Astrocyte of the cerebellum (primary cell): ENCODE measurements at places on chromosomes 7 and 10.

- no peak for DNase-seq
Observed at GRCh38 chr7:53350241-53350640, 314.8 kb downstream of the POM121L12 start.

- no peak for DNase-seq
Observed at GRCh38 chr10:33099748-33100147, 141.7 kb upstream of the ITGB1 start.

DNA sequence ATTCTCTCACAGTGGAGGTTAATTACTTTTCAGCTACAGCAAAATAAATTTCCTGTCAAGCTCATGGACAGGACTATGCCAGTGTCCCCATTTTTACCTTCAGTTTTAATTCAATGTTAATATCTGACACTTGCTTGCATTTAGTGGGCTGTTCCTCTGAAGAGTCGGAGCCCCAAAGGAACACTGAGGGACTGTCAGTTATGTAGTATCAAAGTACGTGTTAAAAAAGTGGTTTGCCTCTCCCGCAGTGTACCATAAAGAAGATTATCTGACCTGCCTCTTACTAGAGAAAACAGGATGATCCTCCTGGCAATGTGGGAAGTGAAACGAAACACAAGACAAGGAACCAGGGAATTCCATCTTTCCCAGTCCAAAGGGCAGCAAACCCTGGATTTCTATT lies 1010.9 kb upstream of the PHF14 start:
- no peak for DNase-seq

- no peak for DNase-seq
Observed at GRCh38 chr7:141220263-141220880, 146.5 kb downstream of the TMEM178B start.

GRCh38 chr7:90772410-90772809 lies 176.3 kb downstream of the CDK14 start:
- DNase-seq, result no peak

DNA sequence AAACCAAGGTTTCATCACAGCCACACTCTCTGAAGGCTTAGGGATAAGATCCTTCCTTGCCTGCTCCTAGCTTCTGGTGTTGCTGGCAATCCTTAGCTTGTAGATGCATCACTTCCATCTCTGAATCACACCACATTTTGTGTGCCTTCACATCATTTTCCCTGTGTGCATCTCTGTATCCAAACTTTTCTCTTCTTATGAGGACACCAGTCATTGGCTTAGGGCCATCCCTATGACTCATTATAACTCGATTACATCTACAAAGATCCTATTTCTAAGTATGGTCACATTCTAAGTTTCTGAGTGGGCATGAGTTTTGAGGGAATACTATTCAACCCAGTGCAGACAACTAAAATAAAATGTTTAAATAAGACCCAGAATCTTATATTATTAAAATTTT lies 121.7 kb downstream of the C7orf25 start:
- peak; percentile 1 for DNase-seq

GRCh38 chr10:29860166-29860565 lies 199.2 kb downstream of the JCAD start:
- no peak for DNase-seq

GRCh38 chr10:48681740-48682139 lies 2.9 kb upstream of the WDFY4 start:
- no peak for DNase-seq

DNA sequence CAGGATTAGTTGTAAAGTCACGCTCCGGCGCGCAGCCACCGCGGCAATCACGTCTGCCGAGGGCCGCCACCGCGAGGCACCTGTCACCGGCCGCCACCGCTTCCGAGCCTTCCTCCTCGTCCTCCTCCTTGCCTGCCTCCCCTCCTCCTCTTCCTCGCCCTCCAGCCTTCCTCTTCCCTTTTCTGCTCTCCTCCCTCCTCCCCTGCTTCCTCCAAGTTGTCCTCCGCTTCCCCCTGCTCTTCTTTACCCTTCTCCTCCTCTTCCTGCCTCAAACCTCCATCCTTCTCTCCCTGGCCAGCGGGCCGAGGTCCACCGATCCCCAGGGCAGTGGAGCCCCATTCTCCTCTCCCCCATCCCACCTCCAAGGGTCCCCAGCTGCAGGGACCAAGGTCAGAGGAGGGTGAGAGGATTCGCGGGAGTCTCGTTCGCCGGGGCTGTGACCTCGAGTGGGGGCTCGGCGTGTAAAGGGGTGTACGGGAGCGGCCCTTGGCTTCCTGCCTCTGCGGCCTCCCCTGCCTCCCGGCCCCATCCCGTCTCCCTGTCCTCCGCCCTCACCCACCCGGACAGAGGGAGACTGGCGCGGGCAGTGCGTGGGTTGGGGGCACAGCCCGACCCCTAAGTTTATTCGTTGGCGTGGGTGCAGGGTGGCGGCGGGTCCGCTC lies 89.5 kb upstream of the PAX2 start:
- DNase-seq, result no peak

DNA sequence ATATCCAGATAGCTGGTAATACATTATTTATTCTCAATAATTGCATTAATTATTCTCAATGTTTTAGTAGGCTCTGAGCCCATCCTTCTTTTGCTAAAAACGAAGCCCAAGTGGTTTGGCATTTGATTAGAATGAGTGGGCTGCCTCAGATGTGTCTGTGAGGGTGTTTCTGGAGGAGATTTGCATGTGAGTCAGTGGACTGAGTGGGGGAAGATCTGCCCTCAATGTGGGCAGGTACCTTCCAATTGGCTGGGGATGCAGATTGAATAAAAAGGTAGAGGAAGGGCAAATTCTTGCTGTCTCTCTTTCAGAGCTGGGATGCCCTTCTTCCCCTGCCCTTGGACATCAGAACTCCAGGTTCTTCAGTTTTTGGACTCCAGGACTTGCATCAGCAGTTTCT lies 290.6 kb upstream of the SMIM30 start:
- no peak for DNase-seq

DNA sequence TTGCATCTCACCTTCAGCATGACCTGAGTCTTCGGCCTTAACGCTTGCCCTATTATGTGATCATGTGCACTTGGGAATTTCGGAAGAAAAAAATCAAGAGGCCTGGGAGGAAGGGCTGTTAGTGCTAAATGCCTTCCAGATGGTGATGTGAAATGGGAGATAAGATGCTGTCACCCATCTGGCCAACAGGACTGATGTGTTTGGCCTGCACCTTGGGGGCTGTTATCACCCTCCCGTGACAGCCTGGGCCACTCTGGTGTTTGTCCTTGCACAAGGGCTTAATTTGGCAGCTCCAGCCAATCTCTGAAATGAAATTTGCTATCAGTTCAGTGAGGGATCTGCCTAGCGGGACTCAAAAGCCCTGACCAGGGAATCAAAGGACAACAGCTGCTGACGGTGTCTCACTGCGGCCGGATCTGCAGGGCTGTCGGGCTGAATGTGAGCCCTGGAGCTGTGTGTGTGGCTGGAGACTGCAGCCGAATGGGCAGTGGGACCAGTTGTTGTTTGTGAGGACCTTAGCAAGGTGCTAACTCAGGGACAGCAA lies 131.4 kb upstream of the BTBD16 start:
- DNase-seq, result no peak

- DNase-seq, result no peak
Observed at GRCh38 chr7:45909561-45909960, 11.5 kb downstream of the IGFBP3 start.

DNA sequence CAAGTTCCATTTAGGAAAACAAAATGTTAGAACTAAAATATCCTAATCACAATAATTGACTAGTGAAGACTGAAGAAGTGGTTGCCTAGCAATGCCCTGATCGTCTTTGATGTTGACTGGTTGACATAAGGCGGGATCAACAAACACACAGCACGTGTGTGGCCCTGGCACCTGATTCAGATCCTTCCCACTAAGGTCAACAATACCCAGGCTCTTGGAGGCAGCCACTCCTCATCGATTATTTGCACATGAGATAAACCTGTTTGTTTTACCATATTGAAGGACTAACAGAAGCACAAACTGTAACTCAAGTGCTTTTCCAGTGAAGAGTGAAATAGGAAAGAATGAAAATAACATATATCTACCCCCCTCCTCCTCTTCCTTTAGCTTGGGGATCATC lies 15.6 kb downstream of the FANK1 start:
- no peak for DNase-seq

DNA sequence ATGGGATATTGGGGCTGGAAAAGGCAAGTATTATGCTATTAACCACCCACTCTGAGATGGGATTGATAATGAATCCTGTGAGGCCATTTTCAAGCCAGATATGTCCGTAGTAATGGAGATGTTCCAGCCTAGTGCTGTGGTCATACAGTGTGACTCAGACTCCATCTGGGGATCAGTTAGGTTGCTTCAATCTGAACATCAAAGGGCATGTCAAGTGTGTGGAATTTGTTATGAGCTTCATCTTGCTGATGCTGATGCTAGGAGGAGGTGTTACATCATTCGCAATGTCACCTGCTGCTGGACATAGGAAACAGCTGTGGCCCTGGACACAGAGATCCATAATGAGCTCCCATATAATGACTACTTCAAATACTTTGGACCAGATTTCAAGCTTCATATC lies 144.7 kb downstream of the PLCE1 start:
- DNase-seq, result no peak

GRCh38 chr7:153193144-153193595 lies 433.6 kb downstream of the ACTR3B start:
- DNase-seq, result no peak

DNA sequence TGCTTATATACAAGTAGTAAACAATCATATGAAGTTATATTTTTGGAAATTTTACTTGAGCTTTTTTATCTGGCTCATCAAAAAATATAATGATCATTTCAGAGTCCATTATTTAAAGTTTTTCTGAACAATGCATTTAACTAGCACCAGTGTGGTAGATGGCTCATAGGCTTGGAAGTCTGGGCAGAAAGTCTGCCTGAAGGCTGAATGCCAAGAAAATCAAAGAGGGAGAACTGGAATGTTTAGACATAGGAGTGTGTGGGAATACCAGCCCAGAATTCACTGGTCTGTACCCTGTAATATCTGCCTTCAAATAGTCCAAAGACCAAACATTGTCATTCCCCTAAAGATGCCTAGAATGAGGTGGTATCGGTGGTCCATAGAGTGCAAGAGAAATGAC lies 40.3 kb upstream of the ANK3 start:
- peak; percentile 86 for DNase-seq

- DNase-seq, result peak; percentile 92
Observed at GRCh38 chr7:117827862-117828261, 45.4 kb downstream of the CTTNBP2 start.

GRCh38 chr10:77101341-77101740 lies 536.3 kb downstream of the KCNMA1 start:
- no peak for DNase-seq

DNA sequence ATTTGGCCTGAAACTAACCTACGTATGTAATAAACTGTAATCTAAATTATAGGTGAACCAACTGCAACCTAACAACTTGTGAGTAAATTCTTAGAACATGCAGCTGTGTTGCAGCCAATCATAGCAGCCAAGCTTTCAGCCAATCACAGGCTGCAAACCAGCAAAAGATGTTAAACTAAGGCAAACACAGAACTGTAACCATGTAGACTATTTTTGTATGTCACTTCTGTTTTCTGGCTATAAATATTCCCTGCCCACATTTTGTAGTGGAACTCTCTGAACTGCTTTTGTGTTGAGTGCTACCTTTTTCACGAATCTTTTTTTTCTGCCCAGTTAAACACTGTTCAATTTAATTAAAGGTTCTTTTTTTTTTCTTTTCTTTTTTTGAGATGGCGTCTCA lies 28.2 kb upstream of the ZPBP start:
- DNase-seq, result no peak

DNA sequence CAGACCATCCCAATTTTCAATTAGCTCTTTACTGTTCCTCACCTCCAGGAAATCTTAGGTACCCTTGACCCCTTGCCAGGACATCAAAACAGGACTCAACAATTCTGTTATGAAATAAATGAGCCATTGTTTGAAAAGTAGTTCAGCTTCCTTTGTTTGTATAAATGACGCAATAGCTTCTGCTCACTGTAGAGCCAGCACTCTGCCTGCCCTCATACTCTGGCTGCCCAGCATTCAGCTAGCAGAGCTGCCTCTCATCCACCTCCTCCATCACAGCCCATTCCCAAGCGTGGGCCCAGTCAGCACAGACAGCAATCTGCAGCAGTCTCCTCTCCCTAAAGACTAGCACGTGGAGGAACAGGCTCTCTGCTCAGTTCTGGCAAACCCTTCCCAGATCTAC lies 478.6 kb downstream of the GRID1 start:
- no peak for DNase-seq

GRCh38 chr10:49369216-49370162 lies 26.4 kb downstream of the DRGX start:
- DNase-seq, result peak; percentile 85

DNA sequence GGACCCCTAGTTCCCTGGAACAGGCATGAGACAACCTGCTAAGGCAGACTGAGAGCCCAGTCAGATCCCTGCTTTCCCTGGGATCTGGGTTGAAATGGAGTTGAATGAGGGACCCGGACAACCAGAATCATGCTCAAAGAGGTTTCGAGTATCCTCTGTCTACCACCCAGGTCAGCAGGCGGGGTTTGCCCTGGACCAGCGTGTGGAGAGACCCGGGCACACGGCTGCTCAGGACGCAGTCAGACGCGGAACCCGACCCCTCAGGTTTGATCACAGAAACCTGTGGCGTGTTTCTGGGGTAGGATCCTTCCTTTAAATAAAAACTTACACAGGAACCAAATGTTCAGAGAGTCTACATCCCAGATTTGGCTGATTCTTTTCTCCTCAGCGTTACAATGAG lies 330.6 kb downstream of the PTPRN2 start:
- DNase-seq, result no peak

DNA sequence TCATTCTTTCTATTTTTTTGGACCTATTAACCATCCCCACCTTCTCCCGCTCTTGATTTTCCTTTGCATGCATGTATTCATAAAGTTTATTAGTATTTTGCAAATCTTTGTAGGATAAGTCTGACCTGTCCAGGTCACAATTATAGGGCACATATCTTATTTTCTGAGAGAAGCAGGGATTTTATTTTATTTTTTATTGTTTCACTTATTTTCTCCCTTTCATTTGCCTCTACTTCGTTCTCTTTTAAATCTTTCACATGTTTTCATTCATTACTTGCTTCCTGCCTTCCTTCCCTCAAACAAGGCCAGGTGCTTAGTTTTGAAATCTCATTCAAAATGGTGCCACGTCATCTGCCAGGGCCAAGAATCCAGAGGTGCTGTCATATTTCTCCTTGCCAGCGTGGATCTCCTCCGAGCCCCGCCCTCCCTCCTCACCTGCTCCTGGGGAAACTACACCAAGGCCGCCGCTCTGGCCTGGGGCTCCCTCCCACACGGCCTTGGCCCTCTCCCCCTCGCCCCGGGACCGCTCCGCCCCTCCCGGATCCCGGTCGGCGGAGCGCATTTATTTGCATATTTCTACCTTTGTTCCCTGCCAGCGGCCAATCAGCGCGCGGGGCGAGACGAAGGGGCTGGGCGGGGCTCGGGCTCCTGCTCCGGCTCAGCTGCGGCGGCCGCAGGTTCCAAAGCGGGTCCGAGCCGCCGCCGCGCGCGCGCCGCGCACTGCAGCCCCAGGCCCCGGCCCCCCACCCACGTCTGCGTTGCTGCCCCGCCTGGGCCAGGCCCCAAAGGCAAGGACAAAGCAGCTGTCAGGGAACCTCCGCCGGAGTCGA lies at the start of gene TSPAN13:
TSS of gene TSPAN13 (plus strand) at position 654 of the 830 bp plus-strand sequence. CDS start 213 bp downstream, outside the sequence.
- DNase-seq, result peak; percentile 12

GRCh38 chr10:119818889-119819270 lies 53.8 kb downstream of the MCMBP start:
- DNase-seq, result no peak

GRCh38 chr7:82080254-82080927 lies 310.5 kb upstream of the HGF start:
- no peak for DNase-seq

- DNase-seq, result no peak
Observed at GRCh38 chr7:116805100-116805544, 57.3 kb upstream of the CAPZA2 start.

- no peak for DNase-seq
Observed at GRCh38 chr10:103731609-103732270, 123.6 kb downstream of the SH3PXD2A start.

- DNase-seq, result no peak
Observed at GRCh38 chr10:13872411-13872810, 285.6 kb downstream of the PRPF18 start.
